HT-29 (cell line): ENCODE measurements at places on chromosomes 2 and 18. TPM values are rescaled to one million over a fixed set of nuclear protein-coding genes. Genes with fewer than 3 reads are reported as not detected.
A peak's percentile ranks its signal among the peaks of the same experiment; 100 is the strongest.

CHST9 gene
- not detected in 2 replicates for total RNA-seq

DNA sequence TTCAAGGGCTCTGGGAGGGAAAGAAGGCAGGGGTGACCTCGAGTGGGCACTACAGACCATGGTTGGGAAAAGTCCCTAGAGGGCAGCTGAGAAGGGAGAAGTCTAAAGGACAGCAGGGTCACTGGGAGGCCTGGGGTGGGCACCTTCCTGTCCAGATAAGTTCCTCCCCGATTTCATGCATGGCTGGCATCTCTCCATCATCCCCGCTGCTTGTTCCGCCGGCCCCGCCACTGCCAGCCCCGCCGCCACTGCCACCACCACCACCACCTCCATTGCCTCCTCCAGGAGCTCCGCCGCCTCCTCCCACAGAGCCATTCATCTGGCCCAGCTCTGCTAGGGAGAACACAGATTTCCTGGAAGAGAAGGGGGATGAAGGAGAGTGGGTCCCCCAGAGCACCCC lies 53.6 kb downstream of the MTHFD2 start:
- DNase-seq: no peak

- no peak for DNase-seq
These were observed 2.1 kb downstream of the PDIA6 start for GRCh38 chr2:10810202-10811161.

DNA sequence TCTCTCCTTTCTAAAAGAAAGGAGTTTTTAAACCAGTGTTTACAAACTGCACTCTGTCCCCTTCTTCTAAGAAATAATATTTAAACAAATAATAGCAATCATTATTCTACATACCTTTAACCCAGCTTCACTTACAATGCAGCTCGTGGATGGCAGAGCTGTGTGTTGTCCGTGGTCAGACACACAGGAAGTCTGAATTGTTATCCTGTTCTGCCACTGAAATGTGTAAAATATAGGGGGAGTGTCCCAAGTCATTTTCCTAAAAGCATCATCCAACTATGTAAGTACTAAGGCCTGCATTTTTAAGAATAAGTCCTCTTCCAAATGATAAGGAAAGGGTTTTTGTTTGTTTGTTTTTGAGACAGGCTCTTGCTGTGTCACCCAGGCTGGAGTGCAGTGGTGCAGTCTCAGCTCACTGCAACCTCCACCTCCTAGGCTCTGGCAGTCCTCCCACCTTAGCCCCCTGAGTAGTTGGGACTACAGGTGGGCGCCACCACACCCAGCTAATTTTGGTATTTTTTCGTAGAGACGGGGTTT lies 2.7 kb upstream of the PPP4R1 start:
- no peak for DNase-seq

DNA sequence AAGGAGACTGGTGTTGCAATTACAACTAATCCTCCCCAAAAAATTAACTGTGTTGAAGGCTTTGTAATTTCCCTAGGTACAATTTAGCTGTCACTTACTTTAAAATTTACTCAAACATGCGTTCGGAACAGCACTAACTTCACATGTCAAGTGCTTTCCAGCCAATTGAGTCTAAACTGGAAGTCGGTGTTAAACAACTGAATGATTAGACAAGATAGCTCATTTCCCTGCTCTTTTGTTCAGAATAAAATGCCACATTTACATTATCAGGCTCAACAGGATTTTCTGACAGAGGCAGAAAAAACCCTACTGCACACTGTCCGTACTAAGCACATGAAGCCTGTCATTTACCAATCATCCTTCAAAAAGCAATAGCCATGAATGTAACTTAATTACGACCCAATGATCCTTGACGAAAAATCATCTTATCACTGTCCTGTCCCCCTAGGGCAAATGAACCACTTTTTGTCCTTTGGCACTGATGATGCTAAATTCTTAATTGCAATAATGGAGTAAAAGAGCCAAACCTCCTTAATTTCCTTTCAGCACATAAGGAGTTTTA lies 56.0 kb downstream of the LRPPRC start:
- no peak for DNase-seq

- DNase-seq: no peak
These were observed 90.6 kb upstream of the WDR75 start for GRCh38 chr2:189350540-189351209.

DNA sequence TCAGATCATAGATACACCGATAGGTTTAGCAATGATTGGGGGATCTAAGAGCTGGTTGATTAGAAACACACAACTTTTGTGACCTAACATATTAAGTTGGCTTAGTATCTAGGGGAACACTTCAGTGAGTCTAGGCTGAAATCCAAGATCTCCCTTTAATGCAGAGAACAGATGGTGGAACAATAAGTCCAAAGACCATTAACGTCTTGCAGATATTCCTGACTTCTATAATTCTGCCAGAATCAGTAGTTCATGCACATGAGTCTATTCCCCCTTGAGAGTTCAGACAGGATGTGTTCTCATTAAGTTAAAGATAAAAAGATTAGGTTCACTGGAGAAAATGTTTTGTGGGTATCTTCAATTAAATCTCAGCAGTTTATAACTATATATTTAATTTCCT lies 506.5 kb downstream of the TSN start:
- no peak for DNase-seq

- DNase-seq: no peak
These were observed 298.1 kb downstream of the TGIF1 start for GRCh38 chr18:3748086-3748485.

DNA sequence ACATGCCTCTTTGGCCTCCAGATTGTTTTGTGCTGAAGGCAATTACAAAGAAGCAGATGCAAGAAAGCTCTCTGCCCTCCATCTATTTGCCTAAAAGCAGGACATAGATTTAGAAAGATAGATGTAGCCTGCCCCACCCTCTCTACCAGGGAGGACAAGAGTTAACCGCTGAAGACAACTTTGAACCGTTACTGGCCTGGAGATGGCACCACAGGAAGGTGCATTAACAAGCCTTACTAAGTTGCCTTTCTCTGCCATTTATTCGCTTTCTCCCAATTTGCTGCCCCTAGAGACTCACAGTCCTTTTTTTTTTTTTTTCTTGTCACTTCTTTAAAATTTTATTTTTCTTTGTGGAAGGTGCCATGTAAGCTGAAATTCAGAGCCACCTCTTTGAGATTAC lies 28.8 kb upstream of the RMDN2 start:
- DNase-seq: peak; percentile 26
